Regular cardiac myocyte (primary cell): ENCODE measurements at places on chromosomes 5 and 9. TPM values are rescaled to one million over a fixed set of nuclear protein-coding genes. Genes with fewer than 3 reads are reported as not detected.

The PCDHGA5 gene
- 0.58 and 1.1 TPM in 2 replicates for total RNA-seq

The ACTBL2 gene
- under 0.01 and 0.19 TPM in 2 replicates for total RNA-seq

The PCDHB3 gene
- 0.19 and 3.9 TPM in 2 replicates for total RNA-seq

The SLF1 gene
- 5.9 and 13.4 TPM in 2 replicates for total RNA-seq

The EDIL3 gene
- 83.2 and 246 TPM in 2 replicates for total RNA-seq

The CERCAM gene
- 61.5 and 181 TPM in 2 replicates for total RNA-seq

The TRPM3 gene
- total RNA-seq: 1.7 and 3.1 TPM in 2 replicates

The C1QTNF3 gene
- total RNA-seq: 0.19 and 0.85 TPM in 2 replicates

The SCGB3A2 gene
- 0.85 TPM in 1 of 2 replicates, not detected in the other for total RNA-seq

The SPATA31D4 gene
- not detected in 2 replicates for total RNA-seq

The MYMK gene
- not detected in 2 replicates for total RNA-seq
